ENCODE measurements at places on chromosomes 3 and 15.

GRCh38 chr3:141753399-141753798, 9.8 kb upstream of the GRK7 start:
- no peak for DNase-seq

- no peak for DNase-seq
Measured at GRCh38 chr3:194494951-194495374, 8.2 kb upstream of the ATP13A3 start.

DNA sequence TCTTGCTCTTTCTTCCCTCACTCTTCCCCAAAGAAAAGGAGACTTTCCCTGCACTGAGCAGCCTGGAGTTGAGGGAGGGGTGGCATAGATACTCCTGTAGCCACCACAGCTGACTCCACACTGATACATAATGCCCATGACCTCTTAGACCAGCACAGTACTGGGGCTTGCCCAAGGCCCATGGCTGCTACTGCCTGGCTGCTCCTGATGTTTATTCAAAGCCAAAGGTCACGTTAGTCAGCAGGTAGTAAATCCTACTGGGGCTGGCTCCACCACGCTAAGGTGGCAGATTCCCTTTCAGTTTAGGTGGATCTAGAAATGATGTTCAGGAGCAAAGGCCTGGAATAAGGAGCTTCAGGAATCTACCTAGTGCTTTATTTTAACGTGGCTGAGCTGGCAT, 212.7 kb downstream of the C3orf38 start:
- DNase-seq = no peak

- no peak for DNase-seq
Measured at GRCh38 chr3:12138044-12138443, 20.7 kb downstream of the TIMP4 start.

DNA sequence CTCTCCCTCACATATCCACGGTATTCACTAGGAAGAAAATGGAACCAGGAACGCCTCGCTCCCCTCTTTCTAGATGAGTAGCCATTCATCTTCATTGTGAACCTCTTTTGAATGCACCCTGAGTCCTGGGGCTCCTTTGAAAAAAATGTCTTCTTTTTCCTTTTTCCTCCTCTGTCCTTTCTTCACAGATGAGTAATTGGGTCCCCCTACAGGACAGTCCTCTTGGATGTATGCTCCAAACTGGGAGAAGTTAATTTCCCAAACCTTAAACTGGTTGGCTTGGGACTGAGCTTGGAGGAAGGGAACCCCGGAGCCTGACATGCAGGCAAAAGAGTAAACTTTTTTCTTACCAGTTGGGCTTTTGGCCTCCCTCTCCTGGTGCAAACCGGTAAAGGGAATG, 108.8 kb downstream of the DPH6 start:
- DNase-seq = no peak
